ENCODE measurements at places on chromosomes 3 and 15.

- DNase-seq: no peak
These were observed 21.0 kb downstream of the HPS3 start for GRCh38 chr3:149150436-149150835.

DNA sequence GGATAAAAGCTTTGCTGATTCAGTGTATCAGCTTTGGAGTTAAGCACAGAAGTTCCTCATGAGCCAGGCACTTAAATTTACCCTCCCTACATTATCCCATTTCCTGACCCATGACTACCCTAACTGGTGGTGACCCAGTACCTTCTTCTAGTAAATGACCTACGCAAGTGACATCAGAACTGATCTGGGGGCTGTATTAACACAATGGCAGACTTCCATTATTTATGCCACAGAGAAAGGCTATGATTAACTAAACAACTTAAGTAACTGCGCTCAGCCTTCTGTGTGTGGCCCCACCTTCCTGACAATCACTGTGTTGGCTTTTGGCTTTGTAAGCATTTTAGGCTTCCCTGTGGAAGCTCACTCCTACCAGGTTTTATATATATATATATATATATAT, 1.9 kb downstream of the MB21D2 start:
- DNase-seq: no peak

GRCh38 chr15:34252545-34252944, 27.7 kb downstream of the EMC4 start:
- no peak for DNase-seq

DNA sequence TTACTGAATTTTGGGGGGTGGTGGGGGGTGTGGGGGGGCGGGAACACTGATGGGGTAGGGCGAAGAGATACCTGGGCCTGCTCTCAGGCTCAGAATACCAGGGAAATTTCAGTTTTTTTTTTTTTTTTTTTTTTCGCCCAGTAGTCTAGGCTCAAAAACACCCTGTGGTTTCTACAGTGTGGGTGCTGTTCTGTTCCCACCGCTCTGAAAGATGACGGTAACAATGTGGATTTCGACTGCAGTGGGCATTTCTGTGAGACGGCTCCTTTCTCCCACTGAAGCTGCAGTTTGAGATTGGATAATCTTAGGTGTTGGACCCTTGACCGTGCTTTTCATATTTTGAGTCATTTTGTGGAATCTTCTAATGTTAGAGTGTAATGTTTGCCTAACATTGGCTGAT, 143.8 kb upstream of the RGMA start:
- DNase-seq: no peak

GRCh38 chr15:86876387-86876944, 796.8 kb downstream of the AGBL1 start:
- DNase-seq: no peak

- DNase-seq: no peak
These were observed 319.3 kb upstream of the AZI2 start for GRCh38 chr3:28667646-28668621.

DNA sequence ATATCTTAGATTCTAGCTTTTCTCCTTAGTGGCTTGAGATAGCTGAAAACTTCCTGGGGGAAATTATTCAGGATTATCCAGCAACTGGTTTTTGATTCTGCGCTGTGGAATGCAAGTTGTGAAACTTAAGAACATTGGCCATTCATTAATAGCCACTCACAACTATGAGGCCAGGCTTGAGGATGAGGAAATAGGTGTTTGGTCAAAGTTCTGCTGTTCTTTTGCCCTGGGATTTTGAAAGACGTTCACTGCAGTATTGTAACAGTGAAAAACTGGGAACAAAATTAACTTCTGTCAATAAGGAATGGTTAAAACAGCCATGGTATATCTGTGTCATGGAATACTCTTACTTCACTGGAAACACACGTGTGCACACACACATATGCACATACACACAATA, 44.1 kb downstream of the CTXND1 start:
- DNase-seq: no peak

DNA sequence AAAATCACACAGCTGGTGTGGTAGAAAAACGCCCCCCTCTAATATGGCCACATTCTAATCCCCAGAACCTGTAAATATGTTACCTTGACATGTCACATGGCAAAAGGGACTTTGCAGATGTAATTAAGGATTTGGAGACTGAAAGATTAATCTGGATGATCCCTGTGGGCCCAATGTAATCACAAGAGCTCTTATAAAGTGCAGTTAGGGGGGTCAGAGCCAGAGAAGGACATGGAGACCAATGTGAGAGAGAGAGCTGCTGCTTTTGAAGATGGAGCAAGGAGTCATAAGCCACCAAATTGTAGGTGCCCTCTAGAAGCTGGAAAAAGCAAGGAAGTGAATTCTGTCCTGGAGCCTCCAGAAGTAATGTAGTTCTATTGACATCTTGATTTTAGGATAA, 152.6 kb downstream of the PEX5L start:
- DNase-seq: no peak

DNA sequence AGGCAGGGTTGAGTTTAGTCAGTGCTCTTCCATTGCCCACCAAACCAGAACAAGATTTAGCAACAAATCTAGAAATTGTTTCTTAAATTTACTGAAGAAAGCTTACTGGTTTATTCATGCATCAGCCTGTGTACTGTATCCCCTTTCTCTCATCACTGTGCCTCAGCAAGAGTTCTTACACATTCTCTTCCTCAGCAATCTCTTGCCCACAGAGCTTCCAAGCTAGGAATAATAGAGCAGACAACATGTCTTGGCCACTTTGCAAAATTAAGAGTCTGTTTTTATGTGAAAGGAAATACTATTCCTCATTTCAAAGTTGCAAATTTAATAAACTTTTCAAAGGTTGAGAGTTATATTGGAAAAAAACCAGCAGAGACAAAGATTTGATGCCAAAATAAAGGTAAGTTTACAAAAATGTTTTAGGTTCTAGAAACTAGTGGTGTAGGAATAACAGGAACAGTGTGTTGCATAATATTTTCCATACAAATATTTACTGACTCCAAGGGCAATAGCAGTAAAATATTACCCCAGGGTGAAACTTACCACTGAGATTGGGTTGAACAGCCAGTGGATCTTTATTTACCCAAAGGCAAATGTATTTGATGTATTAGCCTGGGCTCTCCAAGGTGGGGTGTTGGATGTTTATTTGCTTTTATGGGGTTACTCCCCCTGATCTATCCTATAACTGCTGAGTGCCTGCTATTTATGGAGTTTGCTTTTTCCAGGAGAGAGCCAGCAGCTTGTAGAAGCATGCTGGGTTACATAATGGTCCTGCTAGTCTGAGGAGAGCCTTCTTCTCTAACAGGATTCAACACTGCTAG, 276.7 kb downstream of the ADAMTSL3 start:
- DNase-seq: no peak

- DNase-seq: no peak
These were observed 2.6 kb downstream of the SLC15A2 start for GRCh38 chr3:121896823-121897222.

GRCh38 chr3:161101609-161102008, 3.5 kb downstream of the B3GALNT1 start:
- DNase-seq: no peak
